Brain pericyte (primary cell): ENCODE measurements at places on chromosomes 7 and 10.

- peak; percentile 34 for DNase-seq
These were observed 46.7 kb downstream of the MICALL2 start for GRCh38 chr7:1412322-1413261.

GRCh38 chr7:96052860-96053470, 268.9 kb downstream of the SLC25A13 start:
- DNase-seq, result no peak

GRCh38 chr10:84241185-84241790, at the start of gene LRIT1:
Gene LRIT1, minus strand, starts transcription at chr10:84241546. Its CDS starts 107 bp downstream, at chr10:84241439.
- no peak for DNase-seq

GRCh38 chr7:136890399-136890798, 21.9 kb downstream of the CHRM2 start:
- no peak for DNase-seq

DNA sequence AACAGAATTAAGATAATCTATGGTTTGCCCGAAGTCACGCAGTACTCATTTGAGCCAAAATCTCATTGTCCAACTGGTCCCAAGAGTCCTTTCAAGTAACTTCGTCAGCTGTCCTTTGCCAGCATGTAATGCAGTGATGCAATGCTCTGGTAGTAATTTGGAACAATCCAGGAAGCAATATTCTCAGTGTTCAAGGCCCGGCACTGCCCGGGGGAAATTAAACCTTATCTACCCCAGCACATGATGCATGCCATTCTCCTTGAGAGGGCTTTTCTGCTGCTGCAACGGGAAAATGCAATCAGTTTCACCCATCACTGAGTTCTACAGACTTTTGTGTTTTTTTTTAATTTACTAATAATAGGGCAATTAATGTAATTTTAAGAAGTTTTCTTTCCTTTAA, 77.6 kb upstream of the NME8 start:
- DNase-seq, result no peak

GRCh38 chr10:75007646-75008045, 103.8 kb upstream of the SAMD8 start:
- no peak for DNase-seq

DNA sequence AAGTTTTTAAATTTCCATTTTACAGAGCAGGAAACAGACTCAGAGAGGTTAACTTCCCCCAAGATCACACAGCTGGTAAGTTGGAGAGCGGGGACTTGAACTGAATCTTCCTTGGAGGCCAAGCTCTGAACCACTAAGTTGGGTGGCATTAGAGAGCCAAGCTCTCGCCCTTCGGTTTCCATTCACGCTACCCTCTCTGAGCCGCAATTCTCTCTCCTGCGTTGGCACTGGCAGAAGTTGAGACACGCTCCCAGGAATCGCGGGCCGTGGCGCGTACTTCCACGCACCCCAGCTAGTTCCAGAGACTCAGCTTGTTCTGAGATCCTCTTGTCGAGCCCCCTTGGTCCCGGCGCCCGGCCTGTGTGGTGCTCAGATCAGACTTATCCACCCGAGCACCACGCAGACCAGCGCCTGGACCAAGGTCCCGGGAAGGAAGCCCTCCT, 29.3 kb upstream of the VAX1 start:
- DNase-seq, result no peak
